Stimulated activated naive CD4-positive, alpha-beta T cell (primary cell): ENCODE measurements at places on chromosomes 3 and 15.
A peak's percentile ranks its signal among the peaks of the same experiment; 100 is the strongest.

DNA sequence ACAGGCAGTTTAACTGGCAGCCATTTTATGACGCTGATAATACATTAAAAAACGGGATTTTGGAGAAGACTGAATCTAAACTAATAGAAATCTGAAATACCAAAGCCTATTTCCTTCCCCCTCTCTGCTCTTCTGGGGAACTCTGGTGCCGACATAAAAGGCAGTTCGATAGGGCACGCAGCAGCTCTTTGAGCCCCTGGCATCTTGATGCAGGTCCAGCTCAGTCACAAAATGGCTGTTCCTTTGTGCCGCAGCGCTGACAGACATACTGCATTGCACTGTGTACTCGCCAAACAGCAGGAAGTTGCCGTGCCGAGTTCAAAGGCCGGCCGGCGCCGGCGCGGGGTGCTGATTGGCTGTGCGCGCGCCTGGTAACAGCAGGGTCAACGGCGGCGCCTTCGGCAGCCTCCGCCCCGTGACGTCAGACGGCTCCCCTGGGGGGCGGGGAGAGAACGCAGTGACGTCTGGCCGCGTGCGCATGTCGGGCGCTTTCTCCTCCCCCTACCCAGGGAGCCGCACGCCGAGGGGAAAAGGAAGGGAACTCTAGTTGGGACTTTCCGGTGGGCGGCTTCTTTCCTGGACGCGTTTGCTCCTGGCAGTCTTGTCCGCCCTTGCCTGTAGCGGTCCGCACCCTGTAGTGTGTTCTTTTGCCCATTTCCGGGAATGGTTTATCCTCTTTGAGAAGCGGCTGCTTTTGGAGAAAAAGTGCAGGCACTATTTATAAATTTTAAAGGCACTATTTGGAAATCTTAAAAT lies 4.0 kb downstream of the CHD2 start:
- peak; percentile 99 for DNase-seq

DNA sequence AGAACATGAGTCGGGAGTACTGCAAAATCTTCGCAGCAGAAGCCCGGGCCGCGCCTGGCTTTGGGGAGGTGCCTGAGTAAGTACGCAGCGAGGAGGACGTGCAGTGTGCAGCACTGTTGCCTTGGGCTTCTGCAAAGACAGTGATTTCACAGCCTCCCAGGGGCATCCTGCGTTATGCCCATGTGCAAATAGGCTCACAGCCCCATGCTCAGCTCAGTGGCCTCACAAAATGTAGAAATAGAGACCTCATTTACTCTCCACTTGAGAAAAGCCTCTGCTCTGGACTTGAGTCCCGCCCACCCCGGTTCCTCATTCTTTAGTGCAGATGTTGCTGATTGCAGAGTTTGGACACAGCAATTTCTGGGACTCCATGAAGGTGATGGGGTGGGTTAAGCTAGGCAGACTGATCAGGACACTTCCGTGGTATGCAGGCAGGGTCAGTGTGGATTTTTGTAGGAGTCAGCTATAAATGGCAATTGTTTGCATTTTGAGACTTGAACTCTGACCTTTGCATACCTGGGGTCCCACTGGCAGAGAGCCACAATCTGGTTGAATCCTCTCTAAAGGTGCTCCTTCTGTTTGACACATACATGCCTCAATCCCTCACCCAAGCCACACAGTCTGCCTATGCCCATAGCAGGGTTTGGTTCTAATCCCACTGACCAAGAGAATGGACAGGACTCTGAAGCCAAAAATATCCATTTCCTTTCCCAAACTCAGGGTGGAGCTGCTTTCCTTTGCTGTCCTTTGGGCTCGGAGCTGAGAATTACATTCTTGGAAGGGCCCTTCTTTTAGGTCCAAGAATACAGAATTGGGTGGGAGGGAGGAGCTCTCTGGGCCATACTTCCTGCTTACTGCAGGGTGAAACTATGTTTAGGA lies 20.7 kb upstream of the SLC28A1 start:
- DNase-seq, result no peak

DNA sequence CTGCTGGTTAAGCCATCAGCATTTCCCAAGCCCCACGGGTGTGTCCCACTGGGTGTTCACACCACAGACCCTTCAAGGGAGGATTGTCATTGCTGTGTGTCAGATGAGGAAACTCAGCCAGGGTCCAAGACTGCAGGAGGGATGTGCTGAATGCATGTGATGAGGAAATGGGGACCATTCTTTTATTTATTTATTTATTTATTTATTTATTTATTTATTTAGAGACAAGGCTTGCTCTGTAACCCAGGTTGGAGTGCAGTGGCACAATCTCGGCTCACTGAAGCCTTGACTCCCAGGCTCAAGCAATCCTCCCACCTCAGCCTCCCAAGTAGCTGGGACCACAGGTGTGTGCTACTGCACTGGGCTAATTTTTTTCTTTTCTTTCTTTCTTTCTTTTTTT lies 20.8 kb downstream of the PIF1 start:
- DNase-seq, result no peak

- DNase-seq, result no peak
These were observed 74.1 kb upstream of the MELTF start for GRCh38 chr3:197103766-197104165.

DNA sequence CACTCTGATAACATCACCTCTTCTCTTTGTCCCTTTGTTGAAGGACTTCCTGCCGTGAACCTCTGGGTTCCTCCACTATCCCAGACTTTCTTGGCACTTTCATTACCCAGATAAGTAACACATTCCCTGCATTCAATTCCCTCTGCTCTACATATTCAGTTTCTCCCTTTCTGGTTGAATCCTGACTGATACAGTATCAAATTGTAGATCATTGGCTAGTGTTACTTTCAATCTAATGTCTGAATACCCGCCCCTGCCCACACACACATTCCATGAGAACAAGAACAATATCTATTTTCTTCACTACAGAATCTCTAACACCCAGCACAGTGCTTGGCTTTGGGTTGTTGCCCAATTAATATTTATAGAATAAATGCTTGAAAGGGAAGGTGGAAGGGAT lies 163.5 kb downstream of the ABHD5 start:
- DNase-seq, result no peak

GRCh38 chr3:61626484-61626883 lies 65.1 kb downstream of the PTPRG start:
- no peak for DNase-seq

GRCh38 chr3:140499114-140499757 lies 178.6 kb upstream of the TRIM42 start:
- no peak for DNase-seq

DNA sequence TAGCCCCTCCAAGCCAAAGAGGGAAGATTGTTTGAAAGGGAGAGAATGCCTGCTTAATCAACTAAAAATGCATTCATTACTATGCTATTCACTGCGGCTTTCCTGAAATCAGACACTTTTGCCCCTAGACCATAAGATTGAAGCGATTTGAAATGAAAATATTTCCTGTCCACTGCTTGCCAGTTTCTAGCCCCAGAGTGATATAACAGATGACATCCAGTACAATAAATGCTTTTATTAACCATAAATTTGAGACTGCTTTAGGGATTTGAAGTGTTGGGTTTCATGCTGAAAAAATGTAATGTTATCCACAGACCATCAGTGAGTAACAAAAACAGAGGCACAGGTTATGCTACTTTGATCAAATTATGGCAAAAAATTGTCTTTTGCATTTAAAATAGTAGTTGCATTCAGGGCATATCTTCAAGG lies 14.1 kb downstream of the IL17RD start:
- no peak for DNase-seq

- no peak for DNase-seq
These were observed 66.5 kb upstream of the PYGO1 start for GRCh38 chr15:55654561-55655031.

- no peak for DNase-seq
These were observed 112.5 kb upstream of the NR2F2 start for GRCh38 chr15:96217983-96218382.
